ENCODE measurements at places on chromosomes 5 and 9. TPM values are rescaled to one million over a fixed set of nuclear protein-coding genes. Genes with fewer than 3 reads are reported as not detected.

DPYSL3 gene
- total RNA-seq, result 2.3 TPM

CDK5RAP2 gene
- 22.2 TPM for total RNA-seq

OTULINL gene
- total RNA-seq, result 8.6 TPM

IFNB1 gene
- total RNA-seq, result not detected

CTXN3 gene
- not detected for total RNA-seq

PCDHGA2 gene
- total RNA-seq, result 0.05 TPM

IL5 gene
- not detected for total RNA-seq

IFNA8 gene
- total RNA-seq, result not detected

ATP6V0E1 gene
- 90.5 TPM for total RNA-seq

HAPLN1 gene
- not detected for total RNA-seq

S1PR3 gene
- not detected for total RNA-seq

DBH gene
- not detected for total RNA-seq

JMY gene
- 7.5 TPM for total RNA-seq

PHF24 gene
- total RNA-seq, result not detected

AK8 gene
- total RNA-seq, result not detected

ANKRD31 gene
- not detected for total RNA-seq

ADAMTS16 gene
- total RNA-seq, result not detected

GTF2H2 gene
- total RNA-seq, result 8.8 TPM

PTPN3 gene
- total RNA-seq, result 11.3 TPM

TICAM2 gene
- total RNA-seq, result not detected

TRIM36 gene
- total RNA-seq, result 1.0 TPM

TEX48 gene
- total RNA-seq, result not detected

FRMD3 gene
- 0.03 TPM for total RNA-seq

NME5 gene
- total RNA-seq, result not detected

FCN2 gene
- not detected for total RNA-seq

SCGB3A2 gene
- not detected for total RNA-seq

ATOSB gene
- total RNA-seq, result 13.8 TPM

INSL6 gene
- total RNA-seq, result not detected

CER1 gene
- not detected for total RNA-seq

OBP2B gene
- not detected for total RNA-seq

IFNA21 gene
- total RNA-seq, result not detected

GHR gene
- not detected for total RNA-seq

Data from HT-29 (cell line).